ENCODE measurements at places on chromosomes 16 and 17.

- no peak for DNase-seq
Measured at GRCh38 chr16:46606231-46606630, 14.9 kb downstream of the SHCBP1 start.

- no peak for DNase-seq
Measured at GRCh38 chr17:9899280-9900043, 5.6 kb downstream of the RCVRN start.

- no peak for DNase-seq
Measured at GRCh38 chr17:40283662-40284061, 4.0 kb upstream of the CDC6 start.

DNA sequence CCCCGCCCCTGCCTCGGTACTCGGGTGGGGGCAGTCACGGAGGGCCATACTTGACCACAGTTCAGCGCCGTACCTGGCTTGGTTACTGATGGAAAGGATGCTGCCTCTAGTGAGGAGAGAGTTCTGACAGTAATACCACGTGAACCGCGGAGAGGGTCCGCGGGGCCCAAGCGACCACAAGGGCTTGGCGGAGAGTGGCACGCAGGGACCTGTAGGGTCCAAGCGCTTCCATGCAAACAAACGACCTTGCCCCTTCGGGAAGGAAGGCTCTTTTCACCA is 9.2 kb downstream of the KDM6B start:
- DNase-seq = no peak

- no peak for DNase-seq
Measured at GRCh38 chr16:49952386-49952785, 72.6 kb upstream of the CNEP1R1 start.

DNA sequence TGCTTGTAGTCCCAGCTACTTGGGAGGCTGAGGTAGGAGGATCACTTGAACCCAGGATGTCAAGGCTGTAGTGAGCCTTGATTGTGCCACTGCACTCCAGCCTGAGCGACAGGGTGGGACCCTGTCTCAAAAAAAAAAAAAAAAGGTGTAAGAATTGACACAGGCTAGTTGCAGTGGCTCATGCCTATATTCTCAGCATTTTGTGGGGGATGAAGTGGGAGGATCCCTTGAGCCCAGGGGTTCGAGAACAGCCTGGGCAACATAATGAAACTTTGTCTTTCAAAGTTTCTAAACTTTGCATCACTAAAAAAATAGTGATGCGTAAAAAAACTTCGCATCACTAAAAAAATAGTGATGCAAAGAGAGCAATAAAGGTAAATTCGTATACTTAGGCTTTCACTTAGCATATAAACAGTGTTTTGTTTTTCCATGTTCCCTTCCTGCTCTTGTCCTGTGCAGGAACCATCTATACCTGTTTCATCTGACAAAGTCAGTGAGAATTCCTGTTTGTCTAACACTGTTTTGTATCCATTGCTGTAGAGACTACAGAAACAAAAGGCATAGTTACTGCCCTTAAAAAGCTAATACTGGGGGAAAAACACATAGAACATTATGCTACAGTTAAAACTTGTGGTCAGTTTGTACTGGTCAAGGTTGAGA is 32.1 kb downstream of the CTCF start:
- no peak for DNase-seq

DNA sequence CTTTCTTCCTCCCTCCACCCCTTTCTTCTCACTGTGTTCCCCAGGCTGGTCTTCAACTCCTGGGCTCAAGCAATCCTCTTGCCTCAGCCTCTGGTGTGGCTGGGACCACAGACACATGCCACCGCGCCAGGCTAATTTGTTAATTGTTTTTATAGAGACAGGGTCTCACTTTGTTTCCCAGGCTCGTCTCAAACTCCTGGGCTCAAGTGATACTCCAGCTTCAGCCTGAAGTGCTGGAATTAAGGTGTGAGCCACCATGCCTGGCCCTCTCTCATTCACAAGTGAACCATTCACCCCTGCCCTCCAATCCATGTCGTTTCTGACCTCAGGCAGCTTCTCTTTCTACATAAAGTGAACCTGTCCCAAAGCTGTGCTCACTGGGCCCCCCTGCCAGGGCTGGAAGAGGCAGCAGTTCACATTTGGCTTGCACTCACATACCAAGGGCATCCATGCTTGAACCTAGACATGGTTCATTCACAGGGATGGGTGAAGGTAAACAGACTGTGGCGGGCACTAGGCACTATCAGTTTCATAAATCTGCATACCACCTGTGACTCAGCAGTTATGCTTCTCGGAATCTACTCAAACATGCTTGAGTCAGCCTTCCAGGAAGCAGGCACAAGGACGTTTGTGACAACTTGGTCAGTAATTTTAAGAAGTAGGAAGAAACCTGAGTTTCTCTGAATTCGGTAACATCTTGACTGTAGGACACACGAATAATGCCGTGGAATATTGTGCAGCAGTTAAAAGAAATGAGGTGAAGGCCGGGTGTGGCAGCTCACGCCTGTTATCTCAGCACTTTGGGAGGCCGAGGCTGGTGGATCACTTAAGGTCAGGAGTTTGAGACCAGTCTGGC is 6.0 kb upstream of the RNF213 start:
- DNase-seq = no peak

GRCh38 chr16:14445937-14446715 is 183.9 kb downstream of the PARN start:
- DNase-seq = no peak

- no peak for DNase-seq
Measured at GRCh38 chr16:15610369-15610871, 32.5 kb downstream of the MARF1 start.

- DNase-seq = no peak
Measured at GRCh38 chr16:84614968-84615813, 2.7 kb downstream of the COTL1 start.

GRCh38 chr17:1087381-1088241 is 90.7 kb downstream of the TIMM22 start:
- no peak for DNase-seq

DNA sequence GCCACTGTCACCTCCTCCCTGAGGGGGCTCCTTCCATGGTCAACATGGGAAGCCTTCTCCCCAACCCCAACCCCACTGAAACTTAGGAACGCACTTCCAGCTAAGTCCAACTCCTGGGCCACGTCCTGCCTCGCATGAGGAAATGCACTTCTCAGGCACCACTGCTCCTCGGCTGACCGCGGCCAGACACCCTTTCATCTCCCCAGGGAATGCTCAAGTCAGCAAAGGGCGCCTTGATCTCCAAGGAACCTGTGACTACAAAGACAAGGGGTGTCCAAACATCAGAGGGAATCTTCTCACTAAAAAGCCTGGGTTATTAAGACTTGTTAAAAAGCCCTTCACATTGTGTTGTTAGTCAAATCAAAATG is 124.9 kb upstream of the HSBP1 start:
- no peak for DNase-seq

- no peak for DNase-seq
Measured at GRCh38 chr16:81779536-81780320, 637 bp downstream of the PLCG2 start.

- no peak for DNase-seq
Measured at GRCh38 chr16:13402601-13403000, 501.2 kb downstream of the SHISA9 start.

DNA sequence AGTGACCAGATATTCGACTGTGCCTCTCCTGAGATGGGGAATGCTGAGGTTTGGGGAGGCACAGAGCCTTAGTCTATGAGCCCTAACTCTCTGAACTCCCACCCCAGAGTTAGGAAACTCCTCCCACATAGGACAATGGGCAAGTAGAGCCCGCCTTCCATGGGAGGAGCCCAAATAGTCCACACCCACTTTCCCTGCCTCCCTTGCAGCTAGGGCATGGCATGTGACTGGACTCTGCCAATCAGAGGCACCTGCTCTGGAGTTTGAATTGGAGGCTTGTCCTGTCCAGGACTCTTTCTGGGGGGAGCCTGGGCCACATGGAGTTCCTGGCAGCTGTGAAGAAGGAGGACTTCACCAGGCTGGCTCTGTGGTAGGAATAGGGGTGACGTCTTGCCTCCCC is 48.4 kb downstream of the SOCS1 start:
- DNase-seq = no peak

DNA sequence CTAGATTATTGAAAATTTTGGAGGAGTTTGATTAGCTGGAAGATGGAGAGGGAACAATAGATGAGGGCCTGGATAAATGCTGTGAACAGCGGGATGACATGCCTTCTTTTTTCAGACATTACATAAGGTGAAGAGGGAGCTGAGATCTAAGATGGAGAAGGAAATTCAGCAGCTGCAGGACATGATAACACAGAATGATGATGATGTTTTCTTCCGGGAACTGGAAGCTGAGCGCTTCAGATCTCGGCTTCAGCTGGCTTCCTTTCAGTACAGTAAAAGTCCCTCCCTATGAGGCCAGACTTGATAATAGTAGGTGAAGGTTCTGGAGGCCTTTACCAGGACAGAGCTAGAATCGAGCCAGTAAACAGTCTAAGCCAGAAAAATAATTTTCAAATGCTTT is 30.7 kb downstream of the CEP95 start:
- no peak for DNase-seq

- DNase-seq = no peak
Measured at GRCh38 chr17:61179380-61179806, 220.2 kb upstream of the TBX2 start.

GRCh38 chr16:66925322-66925840 is at the start of gene RRAD:
Gene RRAD (minus strand): TSS chr16:66925535. CDS start chr16:66925179, 356 bp downstream.
- DNase-seq = no peak

GRCh38 chr16:80735846-80736245 is 68.6 kb downstream of the CDYL2 start:
- DNase-seq = no peak

- DNase-seq = no peak
Measured at GRCh38 chr16:28977703-28978662, 3.4 kb downstream of the SPNS1 start.

- DNase-seq = no peak
Measured at GRCh38 chr16:75593825-75594820, 27.9 kb downstream of the GABARAPL2 start.

- DNase-seq = no peak
Measured at GRCh38 chr17:73030995-73031394, 61.5 kb downstream of the SLC39A11 start.

DNA sequence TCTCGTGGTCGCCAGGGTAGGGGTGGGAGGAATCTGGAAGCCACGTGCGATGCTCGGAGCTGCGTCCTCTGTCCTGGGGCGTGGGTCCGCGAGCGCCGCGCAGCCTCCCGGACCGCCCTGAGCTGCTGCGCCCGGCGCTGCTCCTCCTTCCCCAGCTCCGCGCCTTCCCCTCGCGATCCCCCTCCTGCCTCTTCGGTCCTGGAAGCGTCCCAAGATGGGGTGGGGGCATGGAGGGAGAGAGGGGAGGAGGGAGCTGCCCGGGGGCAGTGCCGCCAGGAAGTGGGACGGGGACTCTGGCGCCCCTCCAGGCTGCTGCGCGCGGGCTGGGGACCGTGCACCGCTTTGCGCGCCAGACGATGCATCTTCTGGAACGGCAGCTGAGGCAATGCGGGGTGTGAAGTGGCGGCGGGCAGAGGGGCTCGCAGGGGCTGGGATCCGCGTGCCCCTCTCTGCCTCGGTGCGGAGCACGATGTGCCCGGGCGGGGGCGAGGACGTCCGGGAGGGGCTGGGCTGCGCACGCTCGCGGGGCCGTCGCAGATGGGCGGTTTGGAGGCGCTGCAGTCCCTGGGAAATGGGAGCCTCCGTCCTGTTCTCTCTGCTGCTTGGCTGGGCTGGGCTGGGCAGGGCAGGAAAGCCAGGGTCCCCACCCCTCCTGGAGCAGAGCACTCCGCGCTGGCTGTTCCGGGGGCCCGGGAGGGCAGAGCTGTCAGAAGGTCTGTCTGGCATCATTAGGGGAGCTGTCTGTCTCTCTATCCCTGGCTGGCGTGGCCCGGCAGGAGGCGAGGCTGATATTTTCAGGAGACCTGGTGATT is 388.0 kb downstream of the SEC14L1 start:
- peak; percentile 7 for DNase-seq

GRCh38 chr16:87135246-87136030 is 181.8 kb downstream of the C16orf95 start:
- DNase-seq = no peak

DNA sequence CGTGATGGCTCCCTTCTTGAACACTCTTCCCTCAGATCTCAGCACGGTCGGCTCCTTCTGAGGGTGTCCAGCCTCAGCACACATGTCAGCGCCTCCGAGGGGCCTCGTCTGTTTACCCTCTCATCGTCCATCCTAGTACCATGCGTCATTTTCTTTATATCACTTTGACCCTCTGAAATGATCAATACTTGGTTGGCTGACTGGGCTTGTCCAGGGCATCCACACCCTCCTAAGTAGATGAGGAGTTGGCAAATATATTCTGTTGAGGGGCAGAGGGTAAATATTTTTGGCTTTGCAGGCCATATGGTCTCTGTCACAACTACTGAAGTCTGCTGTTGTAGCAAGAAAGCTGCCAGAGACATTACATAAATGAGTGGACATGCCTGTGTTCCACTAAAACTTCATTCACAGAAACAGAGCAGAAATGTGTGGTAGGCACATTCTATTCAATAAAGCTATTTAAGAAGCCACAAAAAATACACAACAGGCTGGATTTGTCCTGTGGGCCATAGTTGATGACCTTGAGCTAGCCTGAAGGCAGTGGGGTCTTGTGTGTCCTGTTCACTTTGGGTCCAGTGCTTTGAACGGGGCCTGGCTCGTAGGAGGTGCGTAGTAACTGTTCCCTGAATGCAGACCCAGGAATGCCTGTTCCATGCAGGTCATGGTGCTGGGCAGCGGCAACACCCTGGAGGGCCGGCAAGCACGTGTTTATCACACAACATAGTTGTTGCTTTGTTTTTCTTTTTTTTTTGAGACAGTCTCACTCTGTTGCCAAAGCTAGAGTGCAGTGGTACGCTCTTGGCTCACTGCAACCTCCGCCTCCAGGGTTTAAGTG is 185.8 kb downstream of the SNX29 start:
- no peak for DNase-seq

GRCh38 chr17:52762147-52762793 is 603.8 kb upstream of the CA10 start:
- DNase-seq = no peak

- no peak for DNase-seq
Measured at GRCh38 chr17:78232859-78233173, 1.4 kb downstream of the TMEM235 start.

DNA sequence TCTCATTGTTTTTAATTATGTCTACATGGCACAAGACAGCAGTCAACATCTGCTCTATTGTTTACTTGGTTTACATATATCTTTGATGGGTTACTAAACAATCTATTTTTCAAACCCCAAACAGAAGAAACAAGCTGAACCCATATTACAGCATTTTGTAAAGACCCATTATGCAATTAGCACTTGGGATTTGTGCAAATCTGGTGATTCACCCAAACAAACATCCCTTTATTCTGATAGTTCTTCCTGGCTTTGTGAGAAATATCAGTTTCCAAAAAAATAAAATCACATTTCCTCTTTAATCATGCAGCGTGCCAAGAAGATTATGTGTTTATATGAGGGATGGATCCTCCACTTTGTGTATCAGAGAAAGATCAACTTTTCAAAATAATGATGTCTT is 16.8 kb upstream of the RBFOX1 start:
- DNase-seq = no peak

GRCh38 chr17:8955021-8955959 is 10.2 kb downstream of the PIK3R5 start:
- DNase-seq = no peak

Data from activated CD4-positive, alpha-beta T cell treated with anti-CD3 and anti-CD28 coated beads for 24 hours (primary cell).